Fibroblast of skin of abdomen (primary cell): ENCODE measurements at places on chromosomes 13 and 19.

GRCh38 chr13:44667943-44668342, 91.8 kb upstream of the TSC22D1 start:
- peak; percentile 61 for DNase-seq

GRCh38 chr13:83879431-83880171, 2.7 kb downstream of the SLITRK1 start:
- no peak for DNase-seq

- DNase-seq: peak; percentile 53
These were observed 17.5 kb downstream of the MIPEP start for GRCh38 chr13:23871616-23872220.

DNA sequence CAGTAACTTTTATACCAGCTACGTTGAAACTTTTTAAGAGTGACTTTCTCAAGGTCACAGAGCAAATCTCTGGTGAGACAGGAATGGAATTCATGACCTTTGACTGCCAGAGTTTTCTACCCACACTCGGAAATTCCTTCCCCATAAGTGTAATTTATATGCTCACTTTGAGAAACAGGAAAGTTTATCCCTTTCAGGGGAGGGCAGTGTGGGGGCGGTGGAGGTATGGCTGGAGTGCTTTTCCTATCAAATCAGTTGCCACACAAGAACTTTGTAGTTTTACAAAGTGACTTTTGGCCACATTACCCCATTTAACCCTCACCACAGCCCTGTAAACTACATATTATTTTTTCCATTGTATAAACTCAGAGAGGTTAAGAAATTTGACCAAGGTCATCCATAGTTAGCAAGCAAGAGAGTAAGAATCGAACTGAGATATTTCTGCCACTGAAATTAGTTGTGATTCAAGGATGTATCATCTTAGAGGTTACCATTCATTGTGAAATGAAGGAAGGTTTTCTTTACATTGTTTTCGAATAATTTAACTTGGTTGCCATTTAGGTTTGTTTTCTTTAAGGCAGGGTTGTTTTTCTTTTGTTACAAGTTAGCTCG, 5.9 kb downstream of the KLF12 start:
- DNase-seq: peak; percentile 26

DNA sequence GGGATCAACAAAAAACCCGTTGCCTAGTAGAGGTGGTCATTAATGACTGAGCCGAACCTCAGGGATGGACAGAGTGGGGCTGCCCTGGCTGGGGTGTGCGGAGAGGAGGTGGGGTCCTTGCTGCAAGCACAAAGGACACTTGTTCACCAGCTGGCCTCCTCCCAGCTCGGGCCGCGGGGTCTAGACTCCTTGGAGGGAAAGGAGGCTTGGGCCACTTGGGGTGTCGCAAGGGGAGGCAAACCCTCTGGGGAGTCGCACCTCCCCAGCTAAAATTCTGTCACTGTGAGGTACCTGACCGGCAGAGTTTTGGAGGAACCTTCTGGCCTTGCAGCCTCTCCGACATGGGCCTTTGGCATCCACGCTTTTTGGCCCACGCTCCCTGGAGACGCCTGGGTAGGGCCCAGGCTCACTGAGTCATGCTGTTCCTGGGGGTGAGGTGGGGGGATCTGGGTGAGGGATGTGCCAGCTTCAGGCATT, 8.2 kb downstream of the KLHL26 start:
- DNase-seq: no peak

GRCh38 chr19:35213663-35214632, 14.6 kb downstream of the FAM187B start:
- DNase-seq: peak; percentile 33

DNA sequence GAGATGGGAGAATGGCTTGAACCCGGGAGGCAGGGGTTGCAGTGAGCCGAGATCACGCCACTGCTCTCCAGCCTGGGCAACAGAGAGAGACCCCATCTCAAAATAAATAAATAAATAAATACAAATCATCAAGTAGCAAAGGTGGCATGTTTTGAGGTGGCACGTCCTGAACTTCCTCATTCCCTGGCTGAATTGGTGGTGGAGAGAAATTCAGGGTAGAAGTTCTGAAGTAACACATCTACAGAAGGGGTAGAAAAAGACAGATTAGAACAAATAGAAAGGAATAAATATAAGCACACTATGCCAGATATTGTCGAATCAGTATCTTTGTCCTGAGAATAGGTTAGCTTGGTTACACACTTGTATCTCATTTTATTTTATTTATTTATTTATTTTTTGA, 6.3 kb downstream of the IFI30 start:
- no peak for DNase-seq

GRCh38 chr13:46341112-46341711, 45.8 kb downstream of the RUBCNL start:
- DNase-seq: peak; percentile 80

DNA sequence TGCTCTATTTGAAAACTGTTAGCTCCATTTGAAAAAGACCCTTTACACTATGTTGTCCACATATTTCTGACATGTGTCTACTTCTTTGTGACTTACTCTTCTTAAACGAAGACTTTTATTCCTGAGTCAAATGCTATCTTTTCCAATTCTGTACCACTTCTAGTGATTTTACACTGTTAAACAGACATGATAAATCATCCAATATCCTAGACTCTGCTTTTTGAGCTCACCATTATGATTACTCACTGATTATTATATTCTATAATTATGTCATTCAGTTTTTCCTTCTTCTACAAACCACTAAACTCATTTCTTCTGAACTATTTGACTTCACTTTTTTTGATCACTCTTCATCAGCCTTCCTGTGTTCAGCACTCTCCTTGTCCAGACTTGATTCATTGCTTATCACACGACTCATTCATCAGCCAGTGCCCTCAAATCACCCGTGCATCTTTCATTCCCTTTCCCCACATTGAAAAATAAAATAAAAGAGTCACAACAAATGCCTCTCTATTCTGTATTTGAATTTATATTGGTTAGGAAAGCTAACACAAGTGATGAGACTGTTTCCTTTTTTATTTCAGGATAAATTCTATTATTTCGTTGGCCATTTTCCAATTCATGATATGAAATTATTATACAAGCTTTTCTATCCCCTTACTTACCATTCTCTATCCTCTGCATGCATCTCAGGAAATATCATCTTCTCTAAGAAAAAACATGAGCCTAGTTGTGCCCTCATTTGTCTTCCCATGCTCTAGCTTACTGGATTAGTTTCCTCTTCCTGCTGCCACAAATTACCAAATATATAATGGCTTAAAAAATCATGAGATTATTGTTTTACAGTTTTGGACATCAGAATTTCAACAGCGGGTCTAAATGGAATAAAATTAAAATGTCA, 1482.1 kb upstream of the MIR17HG start:
- DNase-seq: no peak

DNA sequence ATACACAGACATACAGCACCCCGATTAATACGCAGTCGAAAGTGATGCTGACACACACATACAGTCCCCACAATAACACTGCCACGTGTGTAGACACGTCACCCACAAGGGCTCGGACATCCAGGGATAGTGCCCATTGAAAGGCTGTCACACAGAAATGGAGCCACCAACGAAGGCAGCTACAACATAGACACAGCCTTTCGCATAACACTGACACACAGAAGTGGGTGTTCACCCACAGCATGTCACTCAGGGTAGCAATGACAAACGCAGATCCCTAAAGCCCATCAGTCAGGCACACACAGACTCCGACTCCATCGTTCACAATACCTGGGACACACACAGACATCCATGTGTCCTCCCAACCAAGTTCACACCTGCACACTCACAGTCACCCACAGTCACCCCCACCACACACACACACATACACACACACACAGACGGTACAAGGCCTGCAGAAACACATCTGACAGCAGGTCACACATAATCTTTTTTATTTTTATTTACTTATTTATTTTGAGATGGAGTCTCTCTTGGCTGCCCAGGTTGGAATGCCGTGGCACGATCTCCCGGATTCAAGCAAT, 10.4 kb upstream of the NANOS3 start:
- no peak for DNase-seq

DNA sequence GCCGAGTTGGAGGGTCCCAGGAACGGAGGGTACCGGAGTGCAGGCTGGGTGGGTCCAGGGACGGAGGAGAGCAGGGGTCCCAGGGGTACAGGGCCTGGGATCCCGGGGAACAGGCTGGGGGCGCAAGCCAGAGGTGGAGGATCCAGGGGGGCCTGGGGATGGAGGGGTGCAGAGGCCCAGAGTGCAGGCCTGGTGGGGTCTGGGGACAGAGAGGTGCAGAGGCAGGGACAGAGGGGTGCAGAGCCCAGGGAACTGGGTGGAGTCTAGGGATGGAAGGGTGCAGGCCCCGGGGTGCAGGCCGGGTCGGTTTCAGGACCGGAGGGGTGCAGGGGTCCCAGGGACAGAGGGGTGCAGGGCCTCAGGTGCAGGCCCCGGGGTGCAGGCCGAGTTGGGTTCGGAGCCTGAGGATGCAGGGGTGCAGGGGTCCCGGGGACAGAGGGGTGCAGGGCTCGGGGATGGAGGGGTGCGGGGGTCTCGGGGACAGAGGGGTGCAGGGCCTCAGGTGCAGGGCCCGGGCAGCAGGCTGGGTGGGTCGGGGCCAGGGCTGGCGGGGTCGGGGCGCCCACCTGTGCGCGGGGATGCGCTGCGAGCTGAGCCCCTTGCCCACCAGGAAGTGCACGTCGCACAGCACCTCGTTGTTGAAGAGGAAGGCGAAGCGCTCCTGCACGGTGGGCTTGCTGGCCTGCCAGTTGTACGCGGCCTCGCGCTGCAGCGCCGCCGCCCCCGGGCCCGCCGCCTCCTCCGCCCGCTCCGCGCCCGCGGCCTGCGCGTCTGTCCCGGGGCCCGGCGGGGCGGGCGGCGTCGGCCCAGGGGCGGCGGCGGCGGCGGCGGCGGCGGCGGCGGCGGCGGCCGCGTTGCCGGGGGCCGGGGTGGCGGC, 545 bp downstream of the BTBD2 start:
- no peak for DNase-seq

DNA sequence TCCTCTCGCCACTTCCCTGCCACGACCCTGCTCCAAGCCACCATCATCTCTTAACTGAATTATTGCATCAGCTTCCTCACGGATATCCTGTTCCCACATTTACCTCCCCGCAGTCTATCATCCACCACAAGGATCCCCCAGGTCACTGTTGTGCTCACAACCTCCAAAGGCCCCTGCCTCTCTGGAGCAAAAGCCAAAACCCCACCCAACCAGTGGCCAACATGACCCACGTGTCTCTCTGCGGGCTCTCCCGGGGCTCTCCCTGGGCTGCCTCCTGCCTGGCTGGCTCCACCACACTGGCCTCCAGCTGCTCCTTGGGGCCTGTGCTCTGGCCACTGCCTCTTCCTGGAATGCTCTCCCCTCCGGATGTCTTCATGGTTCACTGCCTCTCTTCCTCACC, 809.3 kb downstream of the UQCRFS1 start:
- no peak for DNase-seq

- no peak for DNase-seq
These were observed 799.8 kb upstream of the SLC10A2 start for GRCh38 chr13:103866048-103866447.

- DNase-seq: peak; percentile 51
These were observed 35.9 kb upstream of the ZSCAN5A start for GRCh38 chr19:56350416-56351045.

DNA sequence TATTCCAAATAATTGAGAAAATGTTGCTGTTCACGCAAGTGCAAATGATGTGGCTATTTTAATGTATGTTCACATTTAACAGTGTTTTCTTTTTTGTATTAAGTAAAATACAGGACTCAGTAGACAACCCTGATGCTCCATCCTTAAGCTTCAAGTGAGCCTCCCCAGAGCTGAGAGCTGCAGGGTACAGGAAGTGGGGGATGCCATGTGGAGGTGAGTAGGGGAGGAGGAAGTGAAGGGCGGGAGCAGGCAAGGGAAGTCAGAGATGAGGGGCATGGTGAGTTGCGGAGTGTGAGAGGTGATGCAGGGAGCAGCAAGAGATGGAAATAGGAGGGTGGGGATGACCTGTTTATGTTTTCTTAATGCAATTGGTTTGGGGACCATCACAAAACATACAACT, 711.0 kb downstream of the UQCRFS1 start:
- DNase-seq: no peak

DNA sequence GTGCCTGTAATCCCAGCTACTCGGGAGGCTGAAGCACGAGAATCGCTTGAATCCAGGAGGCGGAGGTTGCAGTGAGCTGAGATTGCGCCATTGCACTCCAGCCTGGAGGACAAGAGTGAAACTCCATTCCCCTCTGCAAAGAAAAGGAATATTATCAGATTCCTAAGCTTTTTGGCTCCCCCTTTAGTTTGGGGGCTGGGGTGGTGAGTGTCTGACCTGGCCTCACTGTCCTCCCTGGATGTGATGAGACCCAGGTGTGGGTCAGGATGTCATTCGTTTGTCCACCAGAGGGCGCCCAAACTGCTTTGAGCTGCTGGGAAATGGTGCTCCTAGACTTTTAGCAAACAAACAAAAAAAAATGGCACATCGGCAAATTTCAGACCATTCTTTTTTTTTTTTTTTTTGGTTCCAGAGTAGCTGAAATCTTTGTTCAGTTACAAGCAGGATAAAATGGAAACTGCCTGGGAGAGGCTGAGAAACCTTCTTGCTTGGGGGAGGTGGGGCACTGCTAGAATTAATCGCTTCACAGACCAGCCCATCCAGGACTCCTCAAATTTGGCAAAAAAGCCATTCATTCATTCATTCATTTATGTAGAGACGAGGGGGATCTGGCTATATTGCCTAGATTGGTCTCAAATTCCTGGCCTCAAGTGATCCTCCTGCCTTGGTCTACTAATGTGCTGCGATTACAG, 29.4 kb downstream of the SPC24 start:
- DNase-seq: peak; percentile 61

- no peak for DNase-seq
These were observed 13.8 kb downstream of the RCBTB1 start for GRCh38 chr13:49571299-49572240.

- peak; percentile 4 for DNase-seq
These were observed 764.9 kb upstream of the SLITRK5 start for GRCh38 chr13:86906127-86906874.

DNA sequence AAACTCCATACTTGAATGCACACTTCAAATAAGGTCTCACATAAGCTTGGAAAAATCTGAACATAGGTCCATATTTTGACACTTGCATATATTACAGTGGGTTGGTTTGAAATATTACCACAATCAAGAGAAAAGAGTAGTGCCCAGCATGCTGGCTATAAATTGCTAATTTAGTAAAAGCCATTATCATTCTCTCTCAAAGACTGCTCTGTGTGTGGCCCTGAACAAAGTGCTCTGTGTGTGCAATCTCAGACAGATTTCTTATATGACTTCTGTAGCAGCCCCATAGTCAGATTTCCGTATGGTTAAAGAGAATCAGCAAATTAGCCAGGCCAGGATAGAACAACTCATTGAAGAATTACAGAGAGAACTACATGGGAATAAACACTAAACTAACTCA, 78.2 kb downstream of the LIG4 start:
- DNase-seq: no peak

DNA sequence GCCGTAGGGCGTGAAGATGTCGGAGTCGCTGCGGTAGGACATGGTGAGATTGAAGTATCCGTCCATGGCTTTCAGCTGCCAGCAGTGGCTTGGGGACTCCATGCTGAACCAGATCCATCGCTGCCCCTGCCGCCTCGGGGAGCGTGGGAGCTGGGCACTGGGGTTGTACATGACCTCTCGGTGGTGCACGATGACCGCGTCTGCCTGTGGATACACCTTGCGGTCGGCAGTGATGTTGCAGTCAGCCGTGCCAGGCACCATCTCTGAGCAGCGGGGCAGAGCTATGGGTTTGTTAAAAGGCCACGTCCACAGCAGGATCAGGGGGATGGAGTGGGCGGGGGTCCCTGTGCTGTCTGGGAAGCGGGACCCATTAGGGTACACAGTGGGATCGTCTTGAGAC, 7.4 kb downstream of the FUT6 start:
- DNase-seq: no peak
